ENCODE measurements at places on chromosomes 1 and 21. TPM values are rescaled to one million over a fixed set of nuclear protein-coding genes. Genes with fewer than 3 reads are reported as not detected.

DNA sequence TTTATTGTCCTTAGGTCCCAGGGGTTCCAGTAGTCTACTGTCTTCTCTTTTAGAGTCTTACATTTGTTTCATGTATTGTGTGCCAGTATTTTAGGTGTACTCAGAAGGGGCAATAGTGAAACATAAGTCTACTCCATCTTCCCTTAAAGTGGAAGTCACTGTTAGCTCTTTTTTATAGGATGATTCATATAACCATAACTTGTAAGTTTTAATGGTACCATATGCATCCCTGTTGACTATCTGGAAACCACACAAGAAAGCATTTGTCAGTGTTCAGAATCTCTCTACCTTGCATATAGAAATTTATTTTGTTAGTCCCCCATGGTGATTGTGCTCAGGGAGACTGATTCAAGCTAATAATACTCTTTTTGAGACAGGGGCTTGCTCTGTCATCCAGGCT, 149.9 kb downstream of the HS2ST1 start:
- no peak for DNase-seq

DNA sequence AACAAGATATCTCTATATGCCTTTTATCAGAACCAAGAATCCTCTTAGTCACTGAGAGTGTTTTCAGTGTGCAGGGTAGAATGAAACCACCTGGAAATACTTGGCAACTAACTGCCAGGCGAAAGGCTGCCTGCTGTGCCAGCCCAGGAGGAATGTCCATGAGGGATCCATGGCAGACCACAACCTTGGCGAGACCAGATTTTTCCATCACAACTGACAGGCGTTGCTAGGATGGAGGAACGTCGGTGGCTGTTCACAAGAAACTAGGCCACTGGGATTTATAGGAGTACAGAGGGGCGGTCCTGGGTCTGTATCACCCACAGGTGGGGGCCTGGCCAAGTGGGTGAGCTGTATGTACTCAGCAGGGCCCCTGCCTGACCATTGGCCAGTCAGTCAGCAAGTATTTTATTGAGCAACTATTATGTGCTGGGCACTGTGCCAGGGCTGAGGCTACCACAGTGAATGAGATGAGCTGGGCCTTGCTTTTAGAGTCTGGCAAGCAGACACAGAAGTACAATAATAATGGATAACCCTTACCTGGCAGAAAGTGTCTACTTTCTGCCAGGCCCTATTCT, 199.4 kb downstream of the FOXD2 start:
- DNase-seq, result no peak

Gene CYP2J2
- 2.7 TPM for total RNA-seq

- DNase-seq, result no peak
Measured at GRCh38 chr1:182990413-182991144, 32.6 kb upstream of the LAMC1 start.

Gene GJB5
- not detected for total RNA-seq

Gene FCGR2B
- total RNA-seq, result 0.21 TPM

DNA sequence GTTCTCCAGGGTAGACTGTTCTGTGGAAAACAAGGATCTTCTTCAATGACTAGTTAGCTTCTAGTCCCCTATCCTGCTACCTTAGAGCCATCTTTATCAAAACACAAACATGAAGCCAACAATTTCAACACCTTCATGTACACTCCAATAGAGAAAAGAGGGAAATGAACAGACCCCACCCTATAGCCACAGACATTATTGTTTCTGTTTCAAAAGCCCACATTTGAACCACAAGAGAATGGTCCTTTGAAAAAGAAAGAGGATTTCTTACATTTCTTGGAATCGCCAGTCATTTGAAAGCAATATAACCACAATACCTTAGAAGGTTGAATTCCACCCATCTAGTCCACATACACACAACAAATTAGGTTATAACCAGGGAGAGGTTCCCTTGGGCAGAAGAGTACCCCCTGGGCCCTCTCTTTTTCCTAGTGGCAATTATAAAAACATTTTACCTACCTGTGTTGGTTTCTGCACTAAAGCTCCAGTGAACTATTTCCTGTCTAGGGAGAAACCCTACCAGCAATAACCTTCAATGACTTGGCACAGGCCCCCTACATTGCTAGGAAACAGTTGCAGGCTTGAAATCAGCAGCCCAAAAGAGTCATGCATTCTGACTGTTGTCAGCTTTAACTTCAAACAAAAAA, 2.7 kb upstream of the LPGAT1 start:
- DNase-seq, result peak; percentile 10

DNA sequence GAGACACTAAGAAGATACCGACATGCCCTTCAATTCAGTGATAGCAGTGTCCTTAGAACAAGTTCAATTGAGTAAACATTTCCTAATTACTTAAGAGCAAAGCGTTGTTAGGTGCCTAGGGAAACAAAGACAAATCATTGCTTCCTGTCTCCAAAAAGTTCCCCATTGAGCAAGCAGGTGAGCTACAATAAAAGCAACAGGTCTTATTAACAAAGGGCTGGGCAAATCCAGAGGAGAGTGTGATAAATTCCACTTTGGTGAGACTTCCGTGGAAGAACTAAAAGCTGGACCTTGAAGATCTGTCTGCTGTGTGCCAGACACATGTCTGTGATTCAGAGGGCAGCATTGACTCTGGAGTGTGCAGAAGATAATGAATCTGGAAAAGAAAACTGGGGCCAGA, 1.9 kb upstream of the TUT4 start:
- no peak for DNase-seq

Gene ASAP3
- total RNA-seq, result 0.95 TPM

Gene CTSS
- 53.4 TPM for total RNA-seq

Gene SLC6A9
- 5.1 TPM for total RNA-seq

Gene SFN
- total RNA-seq, result 1.1 TPM

GRCh38 chr1:235024711-235025421, 103.8 kb downstream of the TOMM20 start:
- DNase-seq, result no peak

Data from activated naive CD4-positive, alpha-beta T cell treated with anti-CD3 and anti-CD28 coated beads, Interleukin-2, amount 50 U/mL, for 72 hours (primary cell).